Activated CD8-positive, alpha-beta memory T cell treated with anti-CD3 and anti-CD28 coated beads, Interleukin-2, amount 10 ng/mL, durations not matched to agents 7 days and 5 days (primary cell): ENCODE measurements at places on chromosomes 3 and 15. TPM values are rescaled to one million over a fixed set of nuclear protein-coding genes. Genes with fewer than 3 reads are reported as not detected.

The ITIH1 gene
- total RNA-seq: not detected

The CFAP20DC gene
- 1.4 TPM for total RNA-seq

The CMTM7 gene
- total RNA-seq: 42.6 TPM

The FOXL2NB gene
- total RNA-seq: not detected

The A4GNT gene
- not detected for total RNA-seq

The HCLS1 gene
- total RNA-seq: 305 TPM

The AMOTL2 gene
- total RNA-seq: not detected

The MEGF11 gene
- not detected for total RNA-seq

The HRG gene
- total RNA-seq: not detected

The SAMMSON gene
- total RNA-seq: not detected

The GP5 gene
- total RNA-seq: 0.53 TPM

The UROC1 gene
- total RNA-seq: not detected

The KLHL40 gene
- not detected for total RNA-seq

GRCh38 chr3:61967937-61968336 lies 405.4 kb downstream of the FEZF2 start:
- no peak overlapping the region for H3K27ac ChIP-seq
- no peak for DNase-seq
- no peaks in the 10 kb centered on the region for H3K36me3 ChIP-seq
- H3K4me1 ChIP-seq: no peaks in the 10 kb centered on the region

GRCh38 chr3:44058022-44058867 lies 183.4 kb upstream of the TOPAZ1 start:
- H3K4me3 ChIP-seq: no peak overlapping the region
- DNase-seq: no peak
- H3K36me3 ChIP-seq: no peaks in the 10 kb centered on the region
- peaks cover 21% of the 10 kb centered on the region for H3K4me1 ChIP-seq

GRCh38 chr15:34436126-34436955 lies 1.3 kb downstream of the GOLGA8A start:
- peak overlapping the region; percentile 77 for H3K27ac ChIP-seq
- peaks cover 7% of the 10 kb centered on the region for H3K27me3 ChIP-seq
- peaks cover 29% of the 10 kb centered on the region for H3K4me1 ChIP-seq
- peaks cover 33% of the 10 kb centered on the region for H3K36me3 ChIP-seq
- H3K4me3 ChIP-seq: peak overlapping the region; percentile 84

- H3K27ac ChIP-seq: no peak overlapping the region
- no peaks in the 10 kb centered on the region for H3K27me3 ChIP-seq
- DNase-seq: no peak
- H3K4me3 ChIP-seq: no peak overlapping the region
Observed at GRCh38 chr3:125281381-125281780, 68.8 kb upstream of the SLC12A8 start.

DNA sequence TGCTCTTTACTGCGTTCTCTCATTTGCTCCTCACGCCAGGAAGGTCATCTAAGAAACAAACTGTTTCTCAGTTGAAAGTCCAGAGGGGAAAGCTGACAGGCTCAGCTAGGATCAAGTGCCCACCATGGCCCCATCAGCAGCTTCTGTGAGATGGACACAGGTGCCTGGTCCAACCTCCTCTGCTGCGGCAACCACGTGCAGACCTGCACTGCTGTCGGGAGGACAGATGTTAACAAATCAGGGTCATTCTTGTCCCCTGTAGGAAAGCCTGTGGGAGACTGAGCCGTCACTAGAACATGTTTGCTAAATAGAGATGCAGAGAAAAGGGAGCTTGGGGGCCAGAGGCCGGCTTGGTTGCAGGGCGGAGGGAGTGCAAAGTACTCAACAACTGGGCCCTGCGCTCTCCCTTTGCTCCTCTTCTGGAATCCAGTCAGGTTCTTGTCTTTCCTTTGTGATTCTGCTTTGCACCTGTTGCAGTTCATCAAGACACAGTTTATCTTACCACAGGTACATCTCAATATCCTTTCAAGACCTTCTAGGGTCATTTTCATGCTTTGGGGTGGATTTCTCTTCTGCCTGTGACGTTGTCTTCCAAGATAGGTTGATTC lies 20.9 kb downstream of the GPD1L start:
- DNase-seq: no peak
- H3K4me3 ChIP-seq: no peak overlapping the region
- H3K36me3 ChIP-seq: peaks cover 15% of the 10 kb centered on the region
- H3K27me3 ChIP-seq: no peaks in the 10 kb centered on the region
- H3K27ac ChIP-seq: no peak overlapping the region
- peaks cover 16% of the 10 kb centered on the region for H3K4me1 ChIP-seq

DNA sequence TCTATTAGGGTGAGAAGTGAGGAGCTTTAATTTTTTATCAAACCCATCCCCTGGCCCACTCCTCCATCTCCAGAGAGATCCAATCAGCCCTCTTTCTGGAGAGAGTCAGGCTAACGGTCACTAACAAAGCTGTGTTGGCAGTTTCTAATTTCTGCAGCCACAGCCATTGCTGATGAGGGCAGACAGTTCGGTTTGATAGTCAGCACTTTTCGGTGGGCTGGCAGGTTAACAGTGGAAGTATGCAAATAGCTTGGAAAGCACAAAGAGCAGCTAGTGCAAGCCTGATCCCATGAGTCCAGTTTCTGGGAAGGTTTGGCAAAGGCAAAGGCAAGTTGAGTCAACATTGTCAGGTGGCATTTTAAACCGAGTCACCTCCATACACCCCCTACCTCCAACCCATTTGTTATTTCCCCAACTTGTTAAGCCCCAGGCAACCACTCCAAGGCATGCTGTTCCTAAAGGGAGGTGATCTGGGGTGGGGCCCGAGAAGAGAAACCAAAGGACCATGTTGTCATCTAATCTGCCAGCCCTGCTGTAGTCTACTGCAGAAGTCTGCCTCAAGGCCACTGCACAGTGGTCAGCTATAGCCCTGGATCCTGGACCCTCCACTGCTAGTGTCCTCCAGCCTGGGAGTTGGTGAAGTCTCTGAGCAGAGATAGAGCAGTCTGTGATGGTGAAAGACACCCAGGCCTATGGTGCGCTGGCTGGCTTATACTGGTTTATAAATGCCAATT lies 1.7 kb downstream of the CCR1 start:
- H3K4me1 ChIP-seq: peaks cover 81% of the 10 kb centered on the region
- H3K36me3 ChIP-seq: peaks cover 65% of the 10 kb centered on the region
- H3K27ac ChIP-seq: peak overlapping the region; percentile 90
- DNase-seq: no peak

DNA sequence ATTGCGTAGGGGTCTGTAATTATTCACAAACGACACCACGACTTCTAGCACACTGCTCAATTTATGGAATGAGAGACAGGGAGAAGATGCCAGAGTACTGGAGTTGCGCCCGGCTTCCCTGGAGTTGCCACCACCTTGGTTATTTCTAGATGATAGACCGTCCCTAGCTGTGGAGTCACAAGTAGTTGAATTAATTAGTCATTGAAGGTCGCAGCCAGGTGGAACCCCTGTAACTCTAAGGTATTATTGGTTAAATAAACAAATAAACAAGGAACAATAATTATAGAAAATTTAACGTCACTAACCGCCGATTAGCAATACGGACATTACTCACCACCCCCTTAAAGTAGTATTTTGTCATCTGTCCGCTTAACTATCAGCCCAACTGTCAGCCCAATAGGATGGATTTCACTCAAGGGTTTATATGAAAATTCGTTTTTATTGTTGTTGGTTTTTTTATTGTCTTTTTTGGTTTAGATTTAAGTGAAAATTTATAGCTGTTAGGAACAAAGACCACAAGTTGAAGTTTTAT lies 911 bp upstream of the AZI2 start:
- H3K36me3 ChIP-seq: peaks cover 41% of the 10 kb centered on the region
- H3K27me3 ChIP-seq: no peaks in the 10 kb centered on the region
- H3K4me1 ChIP-seq: peaks cover 43% of the 10 kb centered on the region
- DNase-seq: no peak
- peak overlapping the region; percentile 99 for H3K27ac ChIP-seq
- H3K4me3 ChIP-seq: peak overlapping the region; percentile 86

GRCh38 chr3:481680-482079 lies 285.1 kb downstream of the CHL1 start:
- no peaks in the 10 kb centered on the region for H3K4me1 ChIP-seq
- no peaks in the 10 kb centered on the region for H3K27me3 ChIP-seq
- no peaks in the 10 kb centered on the region for H3K36me3 ChIP-seq
- no peak for DNase-seq
- no peak overlapping the region for H3K27ac ChIP-seq

DNA sequence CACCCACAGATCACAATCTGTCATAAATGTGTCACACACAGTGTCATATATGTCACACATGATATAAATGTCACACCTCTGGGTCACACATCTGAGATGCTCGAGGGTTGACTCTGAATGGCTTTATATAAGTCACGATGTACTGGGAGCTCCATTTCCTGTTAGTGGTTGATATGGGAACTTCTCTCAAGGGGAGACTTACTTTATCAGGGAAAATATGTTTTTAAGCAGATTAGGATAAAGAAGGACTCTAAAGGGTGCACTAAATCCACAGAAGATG lies 83.9 kb upstream of the MEF2A start:
- peaks cover 18% of the 10 kb centered on the region for H3K4me1 ChIP-seq
- H3K4me3 ChIP-seq: no peak overlapping the region
- no peak overlapping the region for H3K27ac ChIP-seq

- H3K27ac ChIP-seq: peak overlapping the region; percentile 83
- peak overlapping the region; percentile 21 for H3K4me3 ChIP-seq
- DNase-seq: no peak
- peaks cover 52% of the 10 kb centered on the region for H3K36me3 ChIP-seq
- H3K27me3 ChIP-seq: no peaks in the 10 kb centered on the region
Observed at GRCh38 chr3:16482194-16482769, 31.2 kb downstream of the RFTN1 start.

DNA sequence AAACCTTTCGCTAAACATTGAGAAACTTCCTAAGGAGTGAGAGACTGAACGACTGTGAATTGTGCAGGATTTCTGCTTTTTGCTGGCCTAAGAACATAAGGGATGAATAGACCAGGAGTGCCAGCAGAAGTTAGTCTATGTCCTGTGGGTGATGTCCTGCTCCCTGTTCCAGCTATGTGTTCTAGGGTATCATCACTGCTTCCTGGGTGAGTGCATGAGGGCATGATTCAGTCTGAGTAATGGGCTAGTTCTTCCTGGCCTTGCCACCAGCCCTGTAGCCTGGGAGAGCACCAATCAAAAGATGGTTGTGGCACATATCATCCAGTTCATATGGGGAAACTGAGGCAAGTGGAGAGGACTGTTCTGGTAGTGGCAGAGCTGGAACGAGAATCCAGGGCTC lies 153.9 kb upstream of the TPM1 start:
- H3K27ac ChIP-seq: no peak overlapping the region
- peak; percentile 14 for DNase-seq
- H3K4me3 ChIP-seq: no peak overlapping the region
- peaks cover 38% of the 10 kb centered on the region for H3K27me3 ChIP-seq
- H3K36me3 ChIP-seq: no peaks in the 10 kb centered on the region

DNA sequence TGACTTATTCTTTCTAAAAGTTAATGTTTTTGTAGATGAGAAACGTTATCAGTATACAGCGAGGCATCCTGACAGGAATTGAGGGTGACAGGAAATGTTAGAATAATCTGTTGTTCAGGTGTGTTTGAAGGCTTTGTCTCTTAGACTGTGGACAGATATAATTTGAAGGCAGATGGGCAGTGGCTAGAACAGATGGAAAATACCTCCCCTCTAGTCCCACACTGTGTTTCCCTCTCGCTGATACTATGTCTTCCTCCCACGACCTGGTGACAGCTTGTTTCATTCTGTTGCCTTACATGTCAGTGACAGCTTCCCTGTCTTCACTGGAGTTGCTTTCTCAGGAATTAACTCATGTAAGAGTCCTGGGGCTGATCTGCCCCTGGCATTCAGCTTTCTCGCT lies 125.3 kb downstream of the MYRIP start:
- H3K27ac ChIP-seq: no peak overlapping the region
- no peaks in the 10 kb centered on the region for H3K4me1 ChIP-seq
- no peak for DNase-seq
- H3K36me3 ChIP-seq: no peaks in the 10 kb centered on the region
- no peak overlapping the region for H3K4me3 ChIP-seq

- H3K4me3 ChIP-seq: no peak overlapping the region
- DNase-seq: no peak
- H3K27me3 ChIP-seq: peaks cover 4% of the 10 kb centered on the region
Observed at GRCh38 chr3:72576563-72576962, 271.7 kb downstream of the SHQ1 start.

GRCh38 chr3:114333180-114333922 lies 39.5 kb downstream of the TIGIT start:
- peak overlapping the region; percentile 25 for H3K4me3 ChIP-seq
- H3K27me3 ChIP-seq: no peaks in the 10 kb centered on the region
- peaks cover 87% of the 10 kb centered on the region for H3K4me1 ChIP-seq
- DNase-seq: no peak
- peak overlapping the region; percentile 91 for H3K27ac ChIP-seq

DNA sequence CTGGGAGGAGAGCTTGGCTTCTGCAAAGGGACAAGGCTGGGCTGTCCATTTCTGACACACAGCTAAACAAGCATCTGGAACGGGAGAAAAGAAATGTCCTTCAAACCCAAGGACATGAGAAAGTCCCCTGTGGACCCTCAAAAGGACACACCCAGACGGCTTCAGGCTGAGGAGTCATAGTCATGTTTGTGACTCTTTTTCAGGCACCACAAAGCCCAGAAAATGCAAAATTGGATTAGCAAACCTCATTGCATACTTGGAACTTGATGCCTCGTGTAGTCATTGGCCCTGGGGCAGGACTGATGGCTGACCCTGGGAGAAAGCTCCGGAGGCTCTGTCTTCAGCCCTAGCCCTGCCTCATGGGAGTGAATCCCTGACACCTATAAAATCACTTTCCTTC lies 21.5 kb downstream of the FAM174B start:
- H3K4me1 ChIP-seq: peaks cover 4% of the 10 kb centered on the region
- no peak for DNase-seq
- H3K27ac ChIP-seq: no peak overlapping the region
- H3K36me3 ChIP-seq: no peaks in the 10 kb centered on the region

GRCh38 chr15:45276831-45277230 lies 24.8 kb downstream of the SLC28A2 start:
- peaks cover 21% of the 10 kb centered on the region for H3K4me1 ChIP-seq
- no peak overlapping the region for H3K4me3 ChIP-seq
- no peak overlapping the region for H3K27ac ChIP-seq
- no peaks in the 10 kb centered on the region for H3K36me3 ChIP-seq

- H3K36me3 ChIP-seq: peaks cover 37% of the 10 kb centered on the region
- peak overlapping the region; percentile 89 for H3K27ac ChIP-seq
- peaks cover 55% of the 10 kb centered on the region for H3K4me1 ChIP-seq
- peak overlapping the region; percentile 75 for H3K4me3 ChIP-seq
- no peak for DNase-seq
- no peaks in the 10 kb centered on the region for H3K27me3 ChIP-seq
Observed at GRCh38 chr3:122066331-122067213, 11.4 kb downstream of the CD86 start.

- H3K27me3 ChIP-seq: no peaks in the 10 kb centered on the region
- H3K27ac ChIP-seq: no peak overlapping the region
- no peak for DNase-seq
- no peak overlapping the region for H3K4me3 ChIP-seq
- no peaks in the 10 kb centered on the region for H3K4me1 ChIP-seq
- no peaks in the 10 kb centered on the region for H3K36me3 ChIP-seq
Observed at GRCh38 chr15:96553931-96554330, 223.4 kb downstream of the NR2F2 start.

DNA sequence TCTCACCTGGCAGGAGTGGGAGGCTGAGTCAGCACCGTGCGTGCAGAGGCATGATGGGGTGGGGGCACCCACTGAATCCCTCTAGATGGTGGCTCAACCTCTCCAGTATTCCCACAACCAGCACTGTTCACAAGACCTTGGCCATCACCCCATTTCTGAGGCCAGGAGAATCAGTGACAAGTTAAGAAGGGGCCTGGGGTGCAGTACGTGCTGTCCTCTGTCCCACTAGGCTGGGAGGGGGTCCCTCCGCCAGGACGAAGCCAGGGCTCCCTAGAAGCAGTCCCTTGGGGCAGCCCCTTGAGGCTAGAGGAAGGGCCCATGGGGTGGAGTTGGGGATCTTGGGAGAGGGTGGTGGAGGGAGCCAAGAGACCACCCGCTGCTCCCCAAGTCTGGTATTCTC lies 4.8 kb downstream of the MYL3 start:
- H3K27ac ChIP-seq: no peak overlapping the region
- H3K4me1 ChIP-seq: no peaks in the 10 kb centered on the region
- no peak overlapping the region for H3K4me3 ChIP-seq
- H3K36me3 ChIP-seq: no peaks in the 10 kb centered on the region
- DNase-seq: no peak
